ENCODE measurements at places on chromosomes 12 and 14.

- H3K4me3 ChIP-seq = peak overlapping the region; percentile 14
- H3K36me3 ChIP-seq = peaks cover 3% of the 10 kb centered on the region
- DNase-seq = no peak
- no peak overlapping the region for H3K27ac ChIP-seq
- H3K27me3 ChIP-seq = peaks cover 64% of the 10 kb centered on the region
- peaks cover 11% of the 10 kb centered on the region for H3K4me1 ChIP-seq
Observed at GRCh38 chr12:49092086-49092815, 2.4 kb downstream of the DHH start.

GRCh38 chr12:110813285-110813684, 33.5 kb upstream of the CCDC63 start:
- H3K36me3 ChIP-seq = no peaks in the 10 kb centered on the region
- no peak overlapping the region for H3K27ac ChIP-seq
- peaks cover 2% of the 10 kb centered on the region for H3K27me3 ChIP-seq
- no peak overlapping the region for H3K4me3 ChIP-seq
- H3K4me1 ChIP-seq = peaks cover 2% of the 10 kb centered on the region

- H3K27ac ChIP-seq = no peak overlapping the region
- H3K27me3 ChIP-seq = no peaks in the 10 kb centered on the region
- no peaks in the 10 kb centered on the region for H3K4me1 ChIP-seq
- DNase-seq = no peak
- H3K4me3 ChIP-seq = no peak overlapping the region
Observed at GRCh38 chr12:131108177-131108955, 154.7 kb downstream of the ADGRD1 start.

DNA sequence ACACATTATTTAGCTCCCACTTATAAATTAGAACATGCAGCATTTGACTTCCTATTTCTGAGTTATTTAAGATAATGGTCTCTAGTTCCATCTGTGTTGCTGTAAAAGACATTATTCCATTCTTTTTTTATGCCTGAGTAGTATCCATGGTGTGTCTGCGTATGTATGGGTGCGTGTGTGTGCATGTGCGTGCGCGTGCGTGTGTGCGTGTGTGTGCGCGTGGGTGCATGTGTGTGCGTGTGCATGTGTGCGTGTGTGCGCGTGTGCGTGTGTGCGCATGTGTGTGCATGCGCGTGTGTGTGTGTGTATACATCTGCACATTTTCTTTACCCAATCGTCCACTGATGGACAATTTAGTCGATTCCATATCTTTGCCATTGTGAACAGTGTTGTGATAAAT, 479.4 kb upstream of the TMEM132C start:
- no peaks in the 10 kb centered on the region for H3K27me3 ChIP-seq
- no peaks in the 10 kb centered on the region for H3K36me3 ChIP-seq
- no peak for DNase-seq
- H3K4me1 ChIP-seq = no peaks in the 10 kb centered on the region
- H3K27ac ChIP-seq = no peak overlapping the region
- H3K4me3 ChIP-seq = no peak overlapping the region

- no peak overlapping the region for H3K27ac ChIP-seq
- no peak for DNase-seq
- H3K4me1 ChIP-seq = no peaks in the 10 kb centered on the region
- H3K27me3 ChIP-seq = no peaks in the 10 kb centered on the region
- no peaks in the 10 kb centered on the region for H3K36me3 ChIP-seq
- no peak overlapping the region for H3K4me3 ChIP-seq
Observed at GRCh38 chr14:58912287-58912686, 274.5 kb downstream of the DACT1 start.

DNA sequence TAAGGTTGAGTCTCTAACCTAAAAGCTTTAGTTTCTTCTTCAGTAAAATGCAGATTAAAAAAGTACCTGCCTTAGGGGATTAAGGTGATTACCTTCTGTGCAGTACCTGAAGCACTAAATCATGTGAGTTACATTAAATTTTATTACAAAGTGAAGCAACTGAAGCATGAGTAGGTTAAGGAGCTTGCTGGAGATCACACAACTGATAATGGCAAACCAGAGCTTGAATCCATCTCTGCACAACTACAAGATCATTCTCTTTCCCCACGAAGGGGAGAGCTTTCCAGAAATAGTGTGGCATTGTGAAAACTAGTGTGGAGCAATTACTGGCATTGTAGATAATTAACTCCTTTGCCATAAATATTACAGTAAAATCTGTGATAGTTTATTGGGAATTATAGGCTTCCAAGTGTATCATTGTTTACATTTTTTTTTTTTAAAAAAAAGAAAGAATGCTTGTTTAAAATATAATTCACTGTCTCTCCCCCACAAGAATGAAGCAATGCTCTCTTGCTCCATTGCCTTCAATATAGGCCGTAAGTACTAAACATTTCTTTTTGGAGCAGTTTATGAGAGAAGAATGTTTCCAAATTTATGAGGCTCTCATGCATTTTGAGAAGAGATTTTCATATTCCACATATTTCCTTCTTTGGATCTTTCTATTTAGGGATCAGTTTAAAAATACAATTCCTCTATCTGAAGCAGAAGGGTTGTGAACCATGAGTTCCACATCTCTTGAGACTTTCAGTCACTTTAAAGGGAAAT, 20.5 kb downstream of the SLC38A2 start:
- H3K4me3 ChIP-seq = no peak overlapping the region
- peaks cover 2% of the 10 kb centered on the region for H3K4me1 ChIP-seq
- H3K27me3 ChIP-seq = peaks cover 3% of the 10 kb centered on the region
- H3K36me3 ChIP-seq = no peaks in the 10 kb centered on the region
- no peak overlapping the region for H3K27ac ChIP-seq

GRCh38 chr14:99821519-99822508, 28.6 kb downstream of the EML1 start:
- no peak for DNase-seq
- no peaks in the 10 kb centered on the region for H3K36me3 ChIP-seq
- no peak overlapping the region for H3K4me3 ChIP-seq
- no peaks in the 10 kb centered on the region for H3K27me3 ChIP-seq

GRCh38 chr14:63167044-63167443, 37.2 kb upstream of the RHOJ start:
- H3K27me3 ChIP-seq = no peaks in the 10 kb centered on the region
- no peaks in the 10 kb centered on the region for H3K4me1 ChIP-seq
- H3K4me3 ChIP-seq = no peak overlapping the region
- no peaks in the 10 kb centered on the region for H3K36me3 ChIP-seq
- DNase-seq = no peak

- no peak overlapping the region for H3K27ac ChIP-seq
- peaks cover 2% of the 10 kb centered on the region for H3K4me1 ChIP-seq
- no peaks in the 10 kb centered on the region for H3K27me3 ChIP-seq
- DNase-seq = no peak
- no peak overlapping the region for H3K4me3 ChIP-seq
Observed at GRCh38 chr14:51568366-51568765, 83.3 kb upstream of the FRMD6 start.

GRCh38 chr12:43317156-43317555, 234.8 kb downstream of the ADAMTS20 start:
- no peak overlapping the region for H3K27ac ChIP-seq
- no peak for DNase-seq
- H3K4me3 ChIP-seq = no peak overlapping the region
- H3K36me3 ChIP-seq = no peaks in the 10 kb centered on the region
- no peaks in the 10 kb centered on the region for H3K4me1 ChIP-seq

DNA sequence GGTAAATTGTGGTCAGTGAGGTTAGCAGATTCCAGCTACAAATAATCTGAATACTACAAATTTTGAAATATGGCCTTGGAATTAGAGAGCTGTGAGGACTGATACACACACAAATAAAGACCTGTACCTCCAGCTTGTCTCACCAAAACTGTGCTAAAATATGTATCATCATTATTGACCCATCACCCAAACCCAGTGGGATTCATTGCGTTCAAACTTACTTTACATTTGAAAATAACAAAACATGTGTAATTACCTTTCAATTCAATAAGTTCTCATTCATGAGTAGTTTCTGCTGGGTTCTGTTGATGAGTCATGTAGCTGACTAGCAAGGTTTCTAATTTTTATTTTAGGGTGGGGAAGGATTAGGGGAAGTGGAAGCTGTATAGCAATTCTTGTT, 170.9 kb downstream of the MSRB3 start:
- no peaks in the 10 kb centered on the region for H3K4me1 ChIP-seq
- no peaks in the 10 kb centered on the region for H3K36me3 ChIP-seq
- no peaks in the 10 kb centered on the region for H3K27me3 ChIP-seq
- H3K27ac ChIP-seq = no peak overlapping the region
- DNase-seq = no peak

DNA sequence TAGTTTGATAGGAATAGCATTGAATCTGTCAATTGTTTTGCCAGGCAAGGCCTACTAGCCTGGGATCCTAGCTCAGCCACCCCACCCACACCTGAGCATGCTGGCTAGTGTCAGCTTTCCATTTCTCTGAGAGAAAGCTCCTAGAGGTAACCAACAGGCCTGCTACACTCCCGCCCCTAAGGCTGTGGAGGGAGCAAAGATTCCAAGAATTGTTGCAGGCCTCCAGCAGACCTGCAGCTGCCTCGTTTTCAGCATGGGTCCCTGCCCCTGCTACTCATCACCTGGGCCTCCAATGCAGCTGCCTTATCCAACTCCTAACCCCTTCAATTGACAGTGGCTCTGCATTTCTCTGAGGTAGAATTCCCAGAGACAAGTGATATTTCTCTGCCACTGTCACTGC, 852.4 kb upstream of the MDGA2 start:
- no peaks in the 10 kb centered on the region for H3K36me3 ChIP-seq
- no peak overlapping the region for H3K4me3 ChIP-seq
- DNase-seq = no peak
- no peaks in the 10 kb centered on the region for H3K27me3 ChIP-seq
- no peak overlapping the region for H3K27ac ChIP-seq

DNA sequence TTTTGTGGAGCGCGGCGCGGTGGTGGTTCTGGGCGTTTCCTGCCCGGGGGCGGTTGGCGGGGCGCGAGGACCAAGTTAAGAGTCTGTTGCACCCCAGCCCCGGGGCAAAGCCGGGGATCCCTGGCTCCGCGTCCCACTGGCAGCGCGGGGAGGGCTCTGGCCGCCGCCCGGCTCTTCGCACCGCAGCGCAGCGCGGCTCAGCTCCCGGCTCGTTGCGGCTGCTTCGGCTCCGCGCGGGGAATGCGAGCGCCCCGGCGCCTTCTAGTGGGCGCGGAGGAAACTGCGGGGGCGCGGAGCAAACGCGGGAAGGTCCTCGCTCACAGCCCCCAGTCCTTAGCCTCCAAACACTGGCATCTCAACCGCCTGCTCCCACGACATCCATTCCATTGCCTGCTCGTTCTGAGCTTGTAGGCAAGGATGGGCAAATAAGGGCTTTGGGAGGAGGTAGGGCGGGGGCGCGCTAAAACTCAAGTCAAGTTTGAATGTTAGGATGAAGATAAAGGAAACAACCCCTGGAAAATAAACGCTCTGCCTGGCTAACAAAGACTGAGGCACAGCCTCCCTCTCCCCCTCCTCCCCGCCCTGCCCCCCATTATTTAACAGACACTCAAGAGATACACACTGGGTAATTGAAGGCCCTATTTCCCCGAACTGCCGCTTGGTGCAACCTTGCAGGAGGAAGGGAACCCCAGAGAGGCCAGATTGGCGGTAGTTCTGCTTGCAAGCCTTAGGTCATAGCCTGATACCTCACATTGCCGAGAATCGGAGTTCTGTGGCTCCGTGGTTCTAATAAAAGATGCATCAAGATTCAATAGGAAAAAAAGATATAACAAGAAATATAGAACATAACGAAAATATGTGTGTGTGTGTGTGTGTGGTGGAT, at the start of gene B4GALNT1:
Gene B4GALNT1, minus strand, starts transcription at position 244 of the 883 bp plus-strand sequence. CDS start 1,069 bp downstream, outside the sequence.
- peak within 1 kb of the TSS; percentile 45 for H3K4me3 ChIP-seq
- DNase-seq = no peak
- H3K4me1 ChIP-seq = peaks cover 2% of the 10 kb centered on the region
- H3K36me3 ChIP-seq = no peaks in the 10 kb centered on the region
- H3K27me3 ChIP-seq = peaks cover 39% of the 10 kb centered on the region

GRCh38 chr12:7128681-7129286, at the start of gene RBP5:
Gene RBP5 (minus strand): TSS chr12:7128889. CDS start chr12:7128775, 114 bp downstream.
- H3K4me1 ChIP-seq = peaks cover 6% of the 10 kb centered on the region
- H3K4me3 ChIP-seq = peak within 1 kb of the TSS; percentile 64
- no peak within 1 kb of the TSS for H3K27ac ChIP-seq
- H3K27me3 ChIP-seq = no peaks in the 10 kb centered on the region
- no peaks in the 10 kb centered on the region for H3K36me3 ChIP-seq

DNA sequence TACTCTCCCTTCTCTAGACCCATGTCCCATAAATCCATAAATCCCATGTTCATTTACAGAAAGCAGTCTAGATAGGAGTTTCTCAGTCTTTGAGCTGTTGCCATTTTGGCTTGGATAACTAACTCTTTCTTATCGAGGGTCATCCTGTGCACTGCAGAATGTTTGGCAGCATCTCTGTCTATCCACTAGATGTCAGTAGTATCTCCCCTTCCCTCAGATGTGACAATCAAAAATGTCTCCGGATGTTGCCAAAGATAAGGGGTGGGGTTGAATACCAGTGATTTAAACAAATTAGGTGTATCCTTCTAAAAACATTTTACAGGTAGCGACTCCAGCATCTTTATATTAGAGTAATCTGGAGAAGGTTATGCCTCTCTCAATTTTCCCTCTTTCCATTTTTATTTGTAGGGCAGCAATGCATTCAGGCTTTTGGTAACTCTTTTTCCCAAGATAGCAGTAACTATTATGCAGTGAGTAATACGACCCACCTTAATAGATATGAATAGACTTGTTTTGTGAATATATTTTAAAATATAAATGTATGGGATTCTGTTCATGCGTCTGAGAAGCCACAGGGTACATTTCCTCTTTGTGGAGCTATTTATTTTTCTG, 100.7 kb downstream of the LRRK2 start:
- no peak overlapping the region for H3K27ac ChIP-seq
- DNase-seq = peak; percentile 13
- no peaks in the 10 kb centered on the region for H3K27me3 ChIP-seq
- no peak overlapping the region for H3K4me3 ChIP-seq
- no peaks in the 10 kb centered on the region for H3K36me3 ChIP-seq

DNA sequence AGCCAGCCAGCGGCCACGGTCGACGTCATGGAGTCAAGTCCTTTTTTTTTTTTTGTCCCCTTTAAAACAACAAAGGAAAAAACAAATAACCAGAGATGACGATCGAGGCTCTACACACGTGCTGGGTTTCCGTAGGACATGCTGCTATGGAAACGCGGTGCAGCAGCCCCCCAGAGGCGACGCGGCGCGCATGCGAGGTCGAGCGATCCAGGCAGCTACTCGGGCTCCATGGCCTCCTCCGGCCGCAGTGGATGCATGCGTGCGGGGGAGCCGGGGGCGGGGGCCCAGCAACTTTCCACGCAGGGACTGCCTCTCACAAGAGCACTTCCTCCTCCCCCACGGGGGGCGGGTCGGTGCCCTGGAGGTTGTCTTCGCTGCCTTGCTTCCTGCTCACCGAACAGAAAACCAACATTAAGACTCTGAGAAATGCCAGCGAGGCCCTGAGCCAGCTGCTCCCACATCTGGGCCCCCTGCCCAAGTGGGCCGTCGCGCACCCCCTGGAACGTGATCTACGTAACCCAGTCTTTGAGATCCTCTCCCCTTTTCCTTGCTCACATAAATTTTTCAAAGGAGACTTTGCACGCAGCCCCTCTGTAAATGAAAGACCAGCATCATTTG, 30.7 kb downstream of the P2RX4 start:
- no peak overlapping the region for H3K27ac ChIP-seq
- H3K36me3 ChIP-seq = peaks cover 8% of the 10 kb centered on the region
- no peak for DNase-seq
- H3K4me1 ChIP-seq = peaks cover 4% of the 10 kb centered on the region
- no peaks in the 10 kb centered on the region for H3K27me3 ChIP-seq

Data from iPS DF 6.9 (cell line).